Nephron progenitor cell (in vitro differentiated cells): ENCODE measurements at places on chromosomes 3 and 15.

- no peak for DNase-seq
Observed at GRCh38 chr3:180467177-180467576, 134.8 kb upstream of the TTC14 start.

DNA sequence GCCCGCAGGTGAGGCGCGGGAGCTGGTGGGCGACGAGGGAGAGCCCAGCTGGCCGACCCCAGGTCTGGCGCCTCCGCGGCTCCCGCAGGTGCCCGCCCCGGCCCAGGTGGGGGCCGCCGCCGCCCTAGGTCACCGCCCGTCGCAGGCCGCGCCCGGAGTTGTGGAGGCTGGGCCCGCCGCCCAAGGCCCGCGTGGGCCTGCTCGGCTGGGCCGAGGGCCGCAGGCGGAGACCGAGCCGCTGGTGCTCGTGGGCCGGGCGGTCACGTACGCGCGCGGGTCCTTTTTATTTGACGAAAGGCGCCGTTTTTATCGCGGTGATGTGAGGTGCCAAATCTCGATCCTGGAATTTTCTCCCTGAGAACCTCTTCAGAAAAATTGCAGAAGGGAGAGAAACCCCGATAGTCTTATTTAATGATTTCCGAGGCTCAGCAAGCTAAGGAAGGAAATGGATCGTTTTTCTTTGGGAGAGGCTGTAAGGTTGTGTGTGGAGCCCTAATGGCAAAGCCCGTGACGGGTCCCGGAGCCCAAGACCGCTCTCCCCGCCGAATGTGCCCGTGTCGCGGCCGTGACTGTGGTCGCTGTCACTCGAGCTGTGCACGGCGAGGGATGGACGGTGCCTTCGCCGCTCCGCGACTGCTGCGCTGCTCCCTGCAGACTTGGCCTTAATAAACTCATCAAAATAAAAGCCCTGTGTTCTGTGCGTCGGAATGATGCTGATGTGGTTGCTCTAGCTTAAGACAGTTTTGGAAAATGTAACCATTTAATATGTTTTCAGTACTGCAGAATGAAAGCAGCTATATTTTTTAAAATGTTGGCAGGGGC is 612 bp downstream of the APPL1 start:
- DNase-seq: peak; percentile 60

DNA sequence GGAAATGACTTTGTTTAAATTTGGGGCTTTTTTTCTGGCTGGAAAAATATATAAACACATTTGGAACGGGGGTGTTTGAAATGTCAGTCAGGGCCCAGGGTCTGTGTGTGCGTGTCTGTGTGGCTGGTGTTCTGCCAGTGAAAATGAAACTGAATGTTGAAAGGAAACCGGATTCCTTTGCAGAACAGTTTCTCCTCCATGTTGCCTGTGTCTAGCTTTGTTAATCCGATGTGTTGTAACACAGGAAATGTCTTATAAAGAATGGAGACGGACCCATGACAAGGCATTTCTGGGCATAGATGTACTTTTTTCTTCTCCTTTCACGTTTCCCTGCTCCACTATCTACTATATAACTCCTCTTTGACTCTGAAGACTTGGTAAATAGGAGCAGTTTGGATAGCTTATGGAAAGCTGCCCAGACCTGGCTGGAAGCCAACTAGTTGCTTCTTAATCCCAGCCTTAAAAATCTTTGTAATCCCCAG is 2.8 kb downstream of the SQOR start:
- DNase-seq: no peak

DNA sequence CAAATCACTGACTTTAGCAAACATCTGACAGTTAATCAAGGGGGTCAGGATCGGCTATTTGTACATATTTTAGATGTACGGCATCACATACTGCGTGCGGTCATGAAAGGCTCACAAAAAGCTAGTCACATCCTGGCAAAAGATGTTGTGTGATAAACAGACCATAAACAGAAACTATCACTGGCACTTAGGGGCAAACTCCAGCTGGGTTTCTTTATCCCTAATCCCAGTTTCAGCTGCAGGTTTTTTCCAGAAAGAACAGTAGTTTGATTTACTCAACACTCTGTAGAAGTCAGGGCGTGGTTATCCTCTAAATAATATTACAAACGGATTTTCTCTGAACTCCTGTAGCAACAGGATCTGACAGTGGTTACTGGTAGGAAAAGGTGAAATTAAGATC is 112.4 kb upstream of the BHLHE40 start:
- no peak for DNase-seq

- no peak for DNase-seq
Observed at GRCh38 chr15:66901336-66902100, 163.9 kb upstream of the SMAD3 start.

- no peak for DNase-seq
Observed at GRCh38 chr3:64239841-64240240, 14.6 kb upstream of the PRICKLE2 start.

DNA sequence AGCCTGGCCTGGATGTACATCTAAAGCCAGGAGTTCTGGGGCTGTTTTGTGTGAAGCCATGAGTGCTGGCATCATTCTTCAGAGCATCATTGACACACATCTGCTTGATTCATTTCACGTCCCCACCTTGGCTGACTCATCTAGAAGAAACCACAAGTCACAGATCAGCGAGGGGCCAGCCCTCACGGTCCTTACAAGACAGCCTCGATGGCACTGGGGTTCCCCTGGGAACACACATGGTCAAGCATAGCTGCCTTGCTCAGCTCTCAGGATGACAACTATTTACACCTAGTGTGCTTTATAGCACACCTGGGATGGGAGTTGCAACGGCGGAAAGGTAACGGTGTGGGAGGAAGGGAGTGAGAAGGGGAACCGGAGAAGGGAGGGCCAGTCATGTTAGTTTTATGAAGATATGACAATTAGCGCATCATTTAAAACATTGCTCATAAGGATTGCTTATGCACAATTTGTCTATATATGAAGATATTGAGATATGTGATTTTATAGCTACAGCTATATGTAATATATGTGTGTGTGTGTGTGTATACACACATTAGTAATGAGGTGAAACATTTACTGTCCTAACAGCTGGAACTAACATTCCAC is 227.1 kb downstream of the RPLP1 start:
- no peak for DNase-seq

DNA sequence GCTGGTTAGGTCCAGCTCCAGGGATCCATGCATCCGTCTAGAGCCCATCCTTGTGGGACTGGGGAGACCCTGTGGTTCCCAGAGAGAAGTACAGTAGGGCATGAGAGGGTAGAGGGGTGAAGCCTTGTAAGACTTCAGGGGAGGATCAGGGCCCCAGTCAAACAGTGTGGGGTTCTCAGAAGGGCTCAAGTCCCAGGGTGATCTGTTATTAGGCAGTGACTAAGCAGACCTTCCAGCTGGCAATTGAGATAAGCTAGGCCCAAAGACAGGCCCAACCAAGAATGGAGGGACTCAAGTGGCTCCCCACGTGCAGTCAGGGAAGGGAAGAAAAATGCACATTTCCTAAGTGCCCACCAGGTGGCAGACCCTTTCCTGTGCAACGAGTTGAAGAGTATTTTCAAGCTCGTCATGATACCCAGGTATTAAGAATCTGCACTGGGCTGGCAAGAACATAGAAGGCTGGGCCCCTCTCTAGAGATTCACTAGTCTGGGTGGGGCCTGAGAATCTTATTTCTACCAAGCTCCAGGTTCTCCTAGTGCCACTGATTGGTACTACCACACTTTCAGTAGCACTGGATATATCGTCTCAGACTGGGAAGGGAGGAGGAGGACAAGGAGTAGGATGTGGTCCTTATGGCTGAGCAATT is 240.8 kb downstream of the NR1D2 start:
- DNase-seq: peak; percentile 41

GRCh38 chr15:75565062-75565970 is 13.8 kb downstream of the PTPN9 start:
- no peak for DNase-seq

DNA sequence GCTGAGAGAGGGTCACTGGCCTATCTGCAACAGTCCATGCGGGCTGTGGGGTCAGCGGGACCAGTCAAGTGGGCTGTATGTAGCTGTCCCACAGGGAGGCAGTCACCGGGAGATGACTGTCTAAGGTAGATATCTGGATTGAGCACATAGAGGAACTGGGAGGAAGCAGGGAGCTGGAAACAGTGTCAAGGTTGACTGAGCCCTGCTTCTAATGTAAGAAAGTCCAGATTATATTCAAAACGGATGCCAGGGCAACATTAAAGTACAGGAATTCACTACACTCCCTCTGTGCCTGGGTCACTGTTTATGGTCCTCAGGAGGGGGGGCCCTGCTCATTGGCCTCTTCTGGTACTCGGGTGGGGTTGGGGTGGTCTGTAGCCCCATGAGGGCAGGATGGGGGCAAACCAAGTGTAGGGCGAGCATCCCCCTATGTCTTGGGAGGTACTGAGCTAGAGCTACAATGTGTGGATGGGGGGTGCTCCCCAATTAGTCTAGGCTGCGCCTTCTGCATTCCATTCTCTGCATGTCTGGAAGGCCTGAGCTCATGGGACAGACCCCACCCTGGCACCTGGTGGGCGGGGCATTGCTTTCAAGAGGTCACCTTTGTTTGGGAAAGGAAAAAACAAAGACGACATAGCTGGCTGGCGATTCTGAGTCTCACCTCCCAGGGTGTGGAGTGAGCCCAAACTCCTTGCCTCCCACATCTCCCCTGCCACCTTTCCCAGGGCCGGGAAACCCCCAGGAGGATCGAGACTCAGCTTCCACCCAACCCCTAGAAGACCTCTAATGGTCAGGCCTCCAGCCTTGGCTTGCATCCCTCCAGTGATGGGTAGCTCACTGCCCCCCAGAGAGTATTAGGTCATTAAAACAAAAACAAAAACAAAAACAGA is 45.1 kb upstream of the C15orf39 start:
- DNase-seq: no peak

- no peak for DNase-seq
Observed at GRCh38 chr15:67137951-67138848, 72.8 kb downstream of the SMAD3 start.

DNA sequence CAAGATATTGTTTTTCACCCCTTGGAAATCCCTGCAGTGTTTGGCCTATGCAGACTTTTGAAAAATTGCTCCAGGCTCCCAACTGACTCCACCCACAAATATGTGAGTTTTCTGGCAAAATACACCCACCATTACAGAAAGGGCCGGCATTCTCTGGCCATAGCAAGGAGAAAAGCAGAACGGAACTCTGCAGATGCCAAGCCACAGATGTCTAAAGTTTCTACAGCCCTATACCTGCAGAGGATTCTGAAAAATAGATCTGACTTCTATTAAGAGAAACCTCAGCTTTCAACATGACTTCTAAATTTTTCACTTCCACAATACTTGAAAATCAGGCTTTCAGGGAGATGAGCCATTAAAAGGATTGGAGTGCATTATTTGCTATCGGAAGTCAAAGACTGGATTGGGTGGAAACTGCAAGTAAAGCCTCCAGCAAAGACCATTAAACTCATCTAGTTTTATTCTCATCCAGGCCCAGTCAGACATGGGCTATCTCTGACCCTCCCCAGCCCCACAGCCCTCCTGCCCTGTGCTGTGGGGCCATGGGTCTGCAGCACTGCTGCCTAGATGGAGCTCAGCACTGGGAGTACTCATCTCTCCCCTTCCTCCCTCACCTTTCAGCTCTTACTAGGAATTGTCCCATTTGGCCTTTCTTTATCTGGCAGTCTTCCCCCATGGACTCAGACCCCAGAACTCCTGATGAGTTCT is 243.1 kb upstream of the GOLGA6L4 start:
- no peak for DNase-seq

- DNase-seq: no peak
Observed at GRCh38 chr3:52171514-52172261, 17.5 kb upstream of the POC1A start.

GRCh38 chr3:63323766-63324165 is 45.7 kb downstream of the SYNPR start:
- no peak for DNase-seq

DNA sequence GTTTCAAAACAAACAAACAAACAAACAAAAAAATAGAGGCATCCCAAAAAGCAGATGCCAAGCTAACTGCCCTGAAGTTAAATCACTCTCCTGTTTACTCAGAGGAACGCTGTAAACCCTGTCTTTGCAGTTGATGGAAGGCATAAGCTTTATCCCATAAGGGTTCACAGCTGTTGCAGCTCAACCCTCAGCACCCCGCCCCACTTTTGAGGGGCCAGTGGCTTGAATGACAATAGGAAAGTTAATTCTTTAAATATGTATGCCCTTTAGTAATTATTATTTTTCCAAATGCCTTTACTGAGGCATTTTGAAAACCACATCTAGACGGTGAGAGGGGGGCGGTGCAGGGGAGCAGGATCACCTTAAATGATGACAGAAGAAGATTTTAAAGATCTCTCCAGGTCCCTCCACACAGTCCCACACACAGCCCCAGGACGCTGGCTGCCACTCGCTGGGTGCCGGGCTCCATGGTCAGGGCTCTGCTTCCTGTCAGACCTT is 272.1 kb downstream of the FAM43A start:
- no peak for DNase-seq

GRCh38 chr3:57837686-57838085 is 81.6 kb downstream of the SLMAP start:
- DNase-seq: no peak

GRCh38 chr3:120339362-120339761 is 9.8 kb downstream of the LRRC58 start:
- DNase-seq: no peak

GRCh38 chr3:55675478-55675877 is 188.4 kb upstream of the WNT5A start:
- DNase-seq: no peak

DNA sequence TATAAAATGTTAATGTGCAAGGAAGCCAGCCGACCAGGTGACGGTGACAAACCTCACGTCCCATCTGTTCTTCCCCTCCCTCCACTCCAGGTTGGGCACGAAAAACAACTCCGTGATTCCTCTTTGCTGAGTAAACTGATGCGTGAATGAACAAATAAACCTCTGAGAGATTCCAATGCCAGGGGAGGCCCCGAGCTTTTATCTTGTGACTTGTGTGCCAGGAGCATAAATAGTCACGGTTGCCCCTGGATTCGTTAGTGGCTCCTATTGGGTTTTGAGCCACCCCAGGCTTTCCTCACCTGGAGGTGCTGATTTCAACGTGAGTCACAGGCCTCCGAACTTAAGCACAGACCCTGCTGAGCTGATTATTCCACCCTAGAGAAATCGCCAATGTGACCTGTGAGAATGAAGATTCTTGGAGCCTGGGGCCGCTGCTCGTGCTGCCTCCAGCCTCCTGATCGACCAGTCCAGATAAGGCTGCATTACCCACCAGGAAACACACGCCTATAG is 119.2 kb downstream of the SHQ1 start:
- no peak for DNase-seq

- DNase-seq: peak; percentile 28
Observed at GRCh38 chr3:14847613-14848541, 29.1 kb downstream of the FGD5 start.

DNA sequence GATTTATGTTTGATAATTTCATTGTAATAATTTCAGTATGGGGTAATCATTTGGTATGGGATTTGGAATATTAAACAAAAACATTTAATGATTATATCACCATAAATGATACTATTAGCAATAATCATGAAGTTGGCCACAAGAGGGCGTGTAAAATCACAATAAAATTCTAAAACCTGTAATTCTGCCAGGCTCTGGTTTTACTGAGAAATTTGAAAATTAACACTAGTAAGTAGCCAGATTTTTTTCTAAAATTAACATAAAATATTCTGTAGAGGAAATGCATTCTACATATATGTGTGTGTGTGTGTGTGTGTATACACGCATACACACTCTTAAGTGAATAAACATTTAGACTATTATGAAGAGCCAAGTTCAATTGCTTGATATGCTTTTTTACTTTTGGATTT is 40.5 kb downstream of the FEZF2 start:
- DNase-seq: peak; percentile 5
